ENCODE measurements at places on chromosomes 6 and 20.

DNA sequence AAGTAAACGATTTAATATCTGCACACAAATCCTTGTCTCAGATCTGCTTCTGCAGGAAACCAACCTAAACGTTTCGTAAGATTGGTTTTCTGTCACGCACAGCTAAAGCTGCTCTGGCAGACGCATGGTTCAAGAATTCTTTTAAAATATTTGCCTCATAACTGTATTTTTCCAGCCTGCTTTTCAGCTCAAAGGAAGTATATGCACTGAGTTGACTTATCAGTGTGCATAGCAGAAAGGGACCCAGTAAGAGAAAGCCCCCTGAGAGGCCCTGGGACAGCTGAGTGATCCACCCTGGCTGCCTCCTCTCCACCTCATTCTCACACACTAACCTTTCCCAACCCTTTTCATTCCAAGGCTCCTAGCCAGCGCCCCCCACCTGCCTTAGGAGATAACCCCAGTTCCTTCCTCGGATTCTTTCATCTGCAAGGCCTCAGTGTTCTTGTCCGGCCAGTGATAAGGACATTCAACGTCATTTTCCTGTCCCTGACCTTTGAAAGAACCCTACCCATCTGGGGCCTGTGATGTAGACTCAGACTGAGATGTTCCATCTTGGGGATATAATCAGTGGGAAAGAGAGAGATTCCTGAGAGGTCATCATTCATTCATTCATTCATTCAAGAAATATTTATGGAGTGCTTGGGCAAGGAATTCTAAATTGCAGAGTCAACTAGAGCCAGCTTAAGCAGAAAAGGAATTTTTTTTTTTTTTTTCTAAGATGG, 22.4 kb upstream of the SLC9A8 start:
- no peak for DNase-seq

DNA sequence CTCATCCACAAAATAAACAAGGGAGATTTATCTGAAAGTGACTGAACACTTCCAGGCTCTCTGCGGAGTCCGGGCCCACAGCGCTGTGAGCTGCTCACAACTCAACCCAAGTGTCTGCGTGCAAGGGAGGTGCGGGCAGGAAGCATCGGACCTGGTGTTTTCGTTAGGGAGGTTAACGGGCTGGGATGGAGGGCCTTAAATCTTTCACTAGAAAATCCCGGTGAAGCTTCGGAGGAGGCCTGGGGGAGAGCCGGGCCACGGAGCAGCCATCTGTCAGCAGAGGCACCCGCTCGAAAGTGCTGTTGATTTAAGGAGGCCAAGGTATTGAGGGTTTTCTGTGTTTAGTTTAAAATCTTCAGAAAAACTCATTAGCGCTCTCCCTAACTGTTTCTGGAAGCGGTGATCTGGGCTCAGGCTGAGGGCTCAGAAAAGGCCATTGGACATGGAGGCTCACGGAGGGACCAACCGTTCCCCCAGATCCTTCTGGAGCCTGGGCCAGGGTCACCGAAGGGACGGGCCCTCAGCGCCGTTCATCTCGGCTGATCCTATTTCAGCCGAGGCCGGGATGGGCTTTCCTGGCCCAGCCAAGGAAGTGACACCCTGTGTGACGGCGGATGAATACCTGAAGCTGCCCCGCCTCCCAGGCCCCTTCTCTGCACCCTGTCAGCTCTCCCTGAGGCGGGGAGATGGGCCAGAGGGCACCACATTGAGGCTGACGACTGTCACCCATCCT, 20.7 kb downstream of the GATA5 start:
- DNase-seq, result no peak

- no peak for DNase-seq
Observed at GRCh38 chr20:23190557-23190956, 104.4 kb upstream of the CD93 start.

DNA sequence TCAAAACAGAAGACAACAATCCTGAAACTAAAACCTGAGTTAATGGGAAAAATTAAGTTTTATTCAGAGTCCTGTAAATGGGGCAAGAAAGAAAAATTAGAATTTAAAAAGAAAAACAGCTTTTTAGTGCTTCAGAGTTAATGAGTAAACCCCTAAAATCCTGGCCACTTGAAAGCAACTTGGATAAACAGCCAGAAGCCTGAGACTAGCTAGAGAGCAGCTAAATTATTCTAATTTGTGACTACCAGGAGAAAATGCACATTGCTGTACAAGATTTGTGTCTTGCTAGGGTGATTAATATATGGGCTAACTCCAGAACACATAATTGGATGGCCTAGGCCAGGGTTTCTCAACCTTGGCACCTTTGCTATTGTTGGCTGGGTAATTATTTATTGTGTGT, 62.4 kb upstream of the ARG1 start:
- no peak for DNase-seq

DNA sequence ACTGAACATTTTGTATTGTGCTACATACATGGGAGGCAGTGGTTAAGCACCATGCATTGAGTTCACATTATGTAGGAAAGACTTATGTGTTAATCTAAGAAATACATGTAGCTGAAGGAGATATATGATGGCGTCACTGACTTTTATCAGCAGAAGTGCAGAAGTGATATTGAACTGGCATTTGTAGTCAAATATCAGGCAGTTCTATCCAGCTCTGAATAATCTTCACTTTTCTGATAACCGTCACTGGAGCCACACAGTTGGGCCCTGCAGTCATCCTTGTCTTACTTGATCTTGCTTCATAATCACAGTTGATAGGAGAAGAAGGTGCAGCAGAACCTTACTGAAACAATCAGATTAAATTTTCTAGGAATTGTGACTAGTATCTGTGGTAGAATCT, 26.4 kb downstream of the CRISP1 start:
- DNase-seq, result no peak

DNA sequence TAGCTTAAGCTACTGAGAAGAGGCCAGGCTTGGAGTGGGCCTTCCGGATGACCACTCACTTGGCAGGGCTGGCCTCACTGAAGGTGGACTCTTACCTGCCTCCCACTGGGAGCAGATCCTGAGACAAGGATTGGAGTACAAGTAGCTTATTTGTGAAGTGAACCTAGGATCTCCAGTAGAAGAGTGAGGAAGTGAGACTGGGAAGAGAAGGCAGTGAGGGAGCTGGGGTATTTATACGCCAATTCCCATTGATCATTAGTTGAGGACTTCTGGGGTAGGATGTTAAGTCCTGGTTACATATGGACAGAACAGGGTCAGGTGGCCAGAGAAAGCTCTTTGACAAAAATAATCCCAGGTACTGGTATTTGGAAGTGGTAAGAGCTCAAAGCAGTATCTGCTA, 32.3 kb upstream of the RNF24 start:
- DNase-seq, result no peak

GRCh38 chr20:17959257-17959627, 9.4 kb downstream of the SNX5 start:
- no peak for DNase-seq

GRCh38 chr6:2552526-2553154, 198.1 kb downstream of the MYLK4 start:
- DNase-seq, result no peak

DNA sequence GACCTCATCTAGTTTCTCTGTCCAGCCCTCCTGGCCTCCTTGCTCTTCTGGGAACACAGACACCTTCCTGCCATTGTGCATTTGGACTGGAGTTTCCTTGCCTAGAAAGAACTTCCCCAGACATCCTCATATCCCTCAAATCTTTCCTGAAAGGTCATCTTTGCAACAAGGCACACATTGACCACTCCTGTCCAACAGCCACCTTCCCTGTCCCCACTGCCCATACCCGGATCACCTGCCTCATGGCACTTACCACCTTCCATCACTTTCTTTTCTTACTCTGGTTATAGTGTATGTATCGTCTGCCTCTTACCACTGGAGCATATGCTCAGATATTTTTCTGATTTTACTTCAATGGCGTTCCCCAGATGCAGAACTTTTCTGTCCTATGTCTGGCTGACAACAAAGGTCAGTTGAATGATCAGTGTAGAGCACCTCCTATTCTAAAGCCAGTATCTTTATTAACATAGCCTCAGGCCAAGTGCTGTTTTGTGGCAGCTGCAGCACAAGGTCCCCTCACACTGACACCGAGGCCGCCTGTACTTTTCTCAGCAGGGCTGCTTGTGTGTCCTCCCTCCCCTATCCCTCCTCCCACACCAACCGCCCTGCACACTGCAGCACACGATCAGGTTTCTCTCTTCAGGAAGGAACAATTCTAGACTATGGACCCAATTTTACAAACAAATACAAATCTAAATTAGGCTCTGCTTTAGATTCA, 4.1 kb downstream of the HLA-C start:
- no peak for DNase-seq

DNA sequence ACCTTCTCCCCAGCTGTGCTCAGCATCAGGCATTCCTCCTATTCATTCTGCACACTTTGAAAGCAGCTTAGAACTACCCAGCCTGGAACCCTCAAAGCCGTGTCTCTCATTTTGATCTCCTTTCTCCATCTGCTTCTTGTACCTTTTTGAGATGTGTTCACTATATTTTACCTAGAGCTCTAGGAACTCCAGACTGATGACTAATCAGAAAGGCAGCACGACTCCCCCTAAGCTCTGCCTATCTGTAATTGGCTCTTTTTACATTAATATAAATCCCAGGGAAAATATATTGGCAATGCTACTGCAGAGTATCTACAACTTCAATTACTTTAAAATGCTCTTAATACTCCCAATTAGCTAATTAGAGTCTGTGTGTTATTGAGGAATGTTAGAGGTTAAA, 671.5 kb downstream of the CBLN4 start:
- no peak for DNase-seq

DNA sequence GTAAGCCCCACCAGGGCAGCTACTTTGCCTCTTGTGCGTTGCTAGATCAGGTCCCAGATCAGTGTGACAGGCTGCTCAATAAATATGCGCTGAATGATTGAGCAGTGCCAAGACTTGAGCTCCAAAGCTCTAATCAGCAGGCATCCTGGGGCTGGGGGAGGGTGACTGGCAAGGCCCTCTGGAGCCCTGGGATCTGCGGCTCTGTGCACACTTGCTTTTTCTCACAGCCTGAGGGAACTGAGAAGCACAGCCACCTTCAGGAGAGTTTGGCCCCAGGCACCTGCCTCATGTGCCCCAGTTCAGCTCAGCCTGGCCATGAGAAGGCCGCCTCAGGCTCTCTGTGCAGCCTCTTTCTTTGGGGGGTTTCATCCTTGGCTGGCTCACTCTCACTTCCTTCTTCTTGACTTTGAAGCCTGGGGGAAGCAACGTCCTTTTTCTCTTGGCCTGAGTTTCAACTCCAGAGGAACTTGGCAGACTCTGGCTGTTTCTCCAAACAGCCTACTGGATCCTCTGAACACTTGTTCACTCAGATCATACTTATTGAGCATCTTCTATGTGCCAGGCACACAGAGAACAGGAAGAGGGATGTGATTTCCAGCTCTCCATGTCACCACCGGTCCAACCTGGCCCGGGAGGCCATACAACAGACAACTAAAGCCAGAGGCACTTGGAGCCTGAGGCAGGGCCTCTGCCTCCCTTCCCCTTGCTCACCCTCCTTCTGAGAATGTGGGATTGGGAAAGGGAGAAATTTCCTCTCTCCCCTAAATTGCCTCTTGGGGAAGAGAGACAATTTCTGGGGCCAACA, 114.0 kb downstream of the VEGFA start:
- peak; percentile 79 for DNase-seq

GRCh38 chr6:133631421-133631820, 257.5 kb upstream of the TCF21 start:
- no peak for DNase-seq

DNA sequence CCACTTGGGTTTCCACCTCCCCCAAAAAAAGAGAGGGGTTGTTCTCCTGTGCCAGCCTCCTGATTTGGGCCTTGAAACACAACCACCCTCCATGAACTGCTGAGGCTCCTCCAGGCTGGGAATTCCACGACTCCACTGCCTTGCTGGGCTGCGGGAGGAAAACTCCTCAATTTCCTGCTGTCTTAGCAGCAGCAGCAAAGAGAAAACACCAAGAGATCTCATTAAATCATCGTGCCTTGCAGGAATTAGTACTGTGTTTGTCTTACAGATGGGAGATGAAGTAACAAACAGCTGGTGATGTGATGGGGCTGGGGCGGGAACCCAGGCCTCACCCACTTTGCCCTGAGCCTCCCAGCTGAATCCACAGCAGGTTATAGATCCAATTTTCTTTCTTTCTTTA, 29.0 kb downstream of the BPIFB1 start:
- DNase-seq, result no peak

DNA sequence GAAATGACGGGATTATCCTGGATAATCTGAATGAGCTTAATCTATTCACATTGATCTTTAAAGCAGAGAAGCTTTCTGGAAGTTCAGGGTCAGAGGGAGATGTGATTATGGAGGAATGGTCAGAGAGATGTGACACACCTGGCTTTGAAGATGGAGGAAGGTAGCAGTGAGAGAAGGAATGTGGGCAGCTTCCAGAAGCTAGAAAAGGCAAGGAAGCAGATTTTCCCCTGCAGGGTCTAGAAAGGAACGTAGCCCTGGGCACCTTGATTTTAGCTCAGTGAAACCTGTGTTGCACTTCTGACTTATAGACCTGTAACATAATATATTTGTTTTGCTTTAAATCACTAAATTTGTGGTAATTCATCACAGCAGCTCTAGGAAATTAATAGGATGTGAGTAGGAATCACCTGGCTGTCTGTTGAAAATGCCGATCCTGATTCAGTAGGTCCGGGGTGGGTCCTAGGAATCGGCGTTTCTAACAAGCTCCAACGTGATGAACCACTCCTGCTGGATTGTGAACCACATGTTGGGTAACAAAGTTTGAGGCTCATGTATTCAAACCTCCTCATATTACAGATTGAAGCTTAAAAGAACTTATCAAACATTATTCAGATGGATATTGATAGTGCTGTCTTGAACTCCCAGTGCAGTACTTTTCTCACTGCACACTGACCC, 157.0 kb downstream of the GJA1 start:
- no peak for DNase-seq

GRCh38 chr20:59032713-59033059, 551 bp upstream of the ATP5F1E start:
- no peak for DNase-seq

Data from RPMI8226 (cell line).